ENCODE measurements at places on chromosomes 3 and 15.
A peak's percentile ranks its signal among the peaks of the same experiment; 100 is the strongest.

DNA sequence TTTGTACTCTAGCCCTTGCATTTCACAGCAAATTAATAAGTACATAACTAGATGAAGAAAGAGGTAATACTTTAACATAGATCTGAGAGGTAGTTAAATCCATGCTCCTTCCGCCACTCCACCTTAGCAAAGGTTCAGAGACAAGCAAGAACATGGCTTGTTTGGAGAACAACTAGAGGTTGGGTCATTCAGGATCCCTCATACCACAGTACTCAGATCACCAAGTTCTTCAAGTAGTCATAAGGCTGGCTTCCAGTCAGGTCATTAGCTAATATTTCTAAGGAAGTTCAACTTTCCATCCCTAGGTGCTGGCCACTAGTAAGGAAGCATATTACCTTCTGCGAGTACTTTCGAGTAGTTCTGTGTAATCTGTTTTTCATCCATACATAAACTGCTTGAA is 44.1 kb downstream of the CD200R1 start:
- DNase-seq = peak; percentile 4

GRCh38 chr15:37107071-37107743 is 6.9 kb upstream of the MEIS2 start:
- no peak for DNase-seq

GRCh38 chr3:150899141-150899540 is 6.1 kb downstream of the MINDY4B start:
- DNase-seq = no peak

- DNase-seq = no peak
Measured at GRCh38 chr3:12465836-12466225, 18.4 kb upstream of the TSEN2 start.

- DNase-seq = peak; percentile 91
Measured at GRCh38 chr3:40299721-40300335, 9.7 kb upstream of the EIF1B start.

- no peak for DNase-seq
Measured at GRCh38 chr3:46337911-46338310, 16.0 kb upstream of the CCR2 start.

GRCh38 chr15:46304321-46304720 is 669.5 kb downstream of the SQOR start:
- no peak for DNase-seq

- DNase-seq = no peak
Measured at GRCh38 chr3:126900859-126901540, 81.9 kb upstream of the PLXNA1 start.

DNA sequence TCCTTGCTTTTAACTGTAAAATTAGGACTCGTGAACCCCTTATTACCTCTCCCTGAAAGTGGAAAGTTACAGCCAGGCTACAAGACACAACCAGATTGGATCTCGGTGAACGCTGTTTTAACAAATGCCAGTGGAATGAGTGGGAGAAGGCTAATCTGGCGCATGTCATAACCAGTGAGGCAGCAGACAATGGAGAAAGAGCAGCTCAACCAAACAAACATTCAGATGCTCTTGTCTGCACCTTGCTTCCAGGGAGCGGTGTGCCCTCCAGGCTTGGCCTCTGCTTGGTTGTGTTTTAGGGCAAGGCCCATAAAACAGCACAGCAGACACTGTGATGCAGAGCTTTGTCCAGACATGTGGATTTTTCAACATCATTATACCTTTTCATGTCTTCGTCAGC is 45.9 kb upstream of the ATP1B3 start:
- DNase-seq = no peak

- no peak for DNase-seq
Measured at GRCh38 chr3:126960604-126960995, 22.3 kb upstream of the PLXNA1 start.

- no peak for DNase-seq
Measured at GRCh38 chr3:101814835-101815234, 34.5 kb upstream of the NFKBIZ start.

- DNase-seq = peak; percentile 42
Measured at GRCh38 chr15:90002428-90002844, 1.3 kb downstream of the ZNF710 start.

DNA sequence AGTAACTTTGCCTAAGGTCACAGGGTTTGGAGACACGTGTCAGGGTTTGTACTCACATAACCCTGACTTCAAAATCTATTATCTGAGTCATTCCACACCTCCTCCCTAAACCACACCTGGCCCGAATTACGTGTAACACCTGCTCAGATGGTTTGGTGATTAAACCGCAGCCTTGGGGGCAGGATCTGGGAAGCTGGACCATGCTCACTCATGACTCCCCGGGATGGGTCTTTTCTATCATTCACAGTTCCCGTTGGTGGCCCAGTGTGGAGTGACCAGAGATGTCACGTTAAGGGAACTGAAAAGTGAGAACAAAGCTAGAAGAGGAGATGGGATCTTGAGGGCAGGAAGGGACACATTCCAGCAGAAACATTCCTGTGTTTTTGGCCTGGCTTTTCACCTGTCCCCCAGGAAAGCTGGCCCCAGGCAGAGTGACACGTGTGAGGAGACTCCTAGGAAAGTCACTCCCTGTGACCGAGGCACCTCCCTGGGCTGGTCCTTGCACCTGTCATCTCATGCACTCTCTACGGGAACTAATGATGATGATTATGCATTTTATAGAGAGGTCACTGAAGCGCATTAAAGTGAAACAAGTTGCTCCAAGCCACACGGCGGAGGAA is 75.4 kb upstream of the POMGNT2 start:
- DNase-seq = no peak

DNA sequence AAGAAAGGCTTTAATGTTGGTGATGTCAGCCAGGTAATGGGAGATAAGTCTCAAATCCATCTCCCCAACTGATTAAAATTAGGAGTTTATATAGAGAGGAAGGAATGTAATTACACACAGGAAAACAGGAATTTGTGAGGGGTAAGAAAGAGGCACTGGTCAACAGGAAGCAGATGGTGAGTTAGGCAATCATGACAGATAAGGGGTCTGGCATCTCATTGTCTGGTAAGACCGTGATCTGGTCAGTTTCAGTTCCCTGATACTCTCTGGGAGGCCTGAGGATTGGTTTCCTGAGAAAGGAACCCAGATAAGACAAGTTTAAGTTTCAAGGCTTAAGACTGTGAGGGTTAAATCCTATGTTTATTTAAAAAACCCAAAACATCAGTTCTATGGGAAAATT is 414.7 kb upstream of the ARRDC4 start:
- DNase-seq = no peak

DNA sequence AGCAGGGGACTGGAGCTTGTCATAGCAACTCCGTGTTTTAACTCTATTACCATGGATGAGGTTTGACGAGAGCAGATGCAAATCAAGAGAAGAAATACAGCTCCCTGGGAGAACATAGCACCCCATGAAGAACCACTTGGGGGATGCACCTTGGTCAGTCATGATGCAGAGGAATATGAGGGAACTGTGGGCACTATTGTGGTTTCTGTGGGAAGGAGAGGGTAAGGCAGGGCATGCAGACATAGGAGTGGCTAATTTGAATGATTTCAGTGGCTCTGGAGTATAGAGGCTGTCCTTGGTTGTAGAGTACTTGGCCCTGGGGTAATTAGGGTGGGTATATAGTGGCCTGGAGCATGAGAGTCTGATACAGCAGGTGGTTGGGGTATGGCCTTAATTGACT is 131.9 kb downstream of the EDEM1 start:
- no peak for DNase-seq

DNA sequence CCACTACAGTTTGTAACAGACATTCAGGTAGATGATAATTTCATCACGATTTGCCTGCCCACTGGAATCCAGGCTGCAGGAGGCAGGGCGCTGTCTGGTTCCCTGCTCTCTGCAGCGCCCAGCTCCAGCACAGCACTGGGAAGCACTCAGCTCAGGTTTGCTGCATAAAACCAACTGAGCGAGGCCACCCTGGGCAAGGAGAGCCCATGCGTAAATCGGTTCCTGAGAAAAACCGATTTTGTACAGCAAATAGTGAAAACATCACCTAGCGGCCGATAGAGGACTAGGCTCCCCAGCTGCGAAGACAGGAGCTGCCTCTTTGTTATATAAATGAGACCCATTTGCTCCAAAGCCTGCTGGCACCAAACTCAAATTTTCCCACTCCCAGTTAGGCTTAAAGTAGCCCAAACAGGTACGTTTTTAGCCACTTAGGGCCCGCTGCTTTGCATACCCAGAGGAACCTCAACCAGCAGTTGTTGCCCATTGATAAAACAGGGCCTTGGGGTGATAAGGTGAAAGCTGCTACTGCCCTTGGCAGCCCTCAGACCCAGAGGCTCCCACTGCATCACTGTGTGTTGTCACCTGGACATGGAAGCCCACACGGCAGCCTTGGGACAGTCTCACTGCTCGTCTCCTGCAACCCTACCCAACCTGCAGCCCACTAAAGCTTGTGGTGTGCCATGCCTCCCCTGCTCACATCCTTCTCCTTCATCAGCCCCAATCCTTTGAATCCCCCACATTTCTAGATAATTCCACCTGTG is 47.5 kb downstream of the ALDH1L1 start:
- peak; percentile 49 for DNase-seq

DNA sequence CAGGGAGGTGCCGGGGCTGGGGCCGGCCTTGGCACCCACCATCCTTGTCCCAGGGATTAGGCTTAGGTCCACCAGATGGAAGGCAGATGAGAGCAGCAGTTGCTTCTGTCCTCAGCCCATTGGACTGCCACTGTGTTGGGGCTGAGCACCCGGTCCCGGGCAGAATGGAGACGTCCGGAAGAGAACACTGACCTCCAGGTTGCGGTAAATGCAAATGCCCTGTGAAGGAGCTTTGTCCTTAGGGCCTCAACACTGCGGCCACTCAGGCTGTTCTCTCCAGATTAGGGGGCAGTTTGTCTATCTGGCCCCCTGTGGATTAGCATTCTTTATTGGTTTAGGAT is at the start of gene SERINC4:
SERINC4 (minus strand) TSS at position 276 of the 341 bp plus-strand sequence; CDS start at position 42, 234 bp downstream.
- DNase-seq = no peak

DNA sequence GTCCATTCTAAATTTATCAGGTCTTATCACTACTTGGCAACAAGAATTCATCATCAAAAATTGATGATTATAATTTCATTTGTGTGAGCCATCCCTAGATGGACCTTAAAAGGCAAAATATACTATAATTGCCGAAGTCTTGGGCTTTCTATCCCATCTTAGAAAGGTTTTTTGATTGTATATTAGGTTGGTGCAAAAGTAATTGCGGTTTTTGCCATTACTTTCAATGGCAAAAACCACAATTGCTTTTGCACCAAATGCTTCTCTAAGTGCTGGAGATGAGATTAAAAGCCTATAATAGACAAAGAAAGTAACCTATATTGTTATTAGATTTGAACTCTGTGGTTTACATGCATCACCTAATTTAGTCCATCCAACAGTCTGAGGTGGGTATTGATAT is 612.9 kb downstream of the ZNF385D start:
- DNase-seq = no peak

DNA sequence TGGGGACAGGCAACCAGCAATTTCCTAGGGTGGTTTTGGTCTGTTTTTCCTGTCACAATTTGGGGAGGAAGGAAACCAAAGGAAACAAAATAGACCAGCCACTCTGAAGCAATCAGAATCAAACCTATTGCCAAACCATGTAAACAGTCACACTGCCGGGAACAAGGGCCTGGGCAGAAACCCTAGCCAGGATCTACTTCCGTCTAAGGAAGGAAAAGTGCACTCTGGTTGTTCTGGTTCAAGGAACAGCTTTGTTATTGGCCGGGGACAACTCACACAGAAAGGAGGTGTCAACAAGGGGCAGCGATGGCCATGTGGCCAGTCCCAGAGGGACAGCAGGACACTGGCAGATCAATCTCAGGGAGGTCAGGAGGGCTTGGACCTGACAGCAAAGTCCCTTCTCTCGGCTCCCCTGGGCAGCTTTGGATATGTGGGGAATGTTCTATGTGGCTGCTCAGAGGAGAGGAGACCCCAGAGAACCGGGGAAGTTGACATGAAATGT is 17.5 kb upstream of the RAD18 start:
- DNase-seq = no peak

GRCh38 chr3:113629584-113630421 is 66.6 kb downstream of the USF3 start:
- DNase-seq = no peak

- peak; percentile 37 for DNase-seq
Measured at GRCh38 chr15:81087066-81087465, 47.0 kb upstream of the CFAP161 start.

GRCh38 chr3:194119831-194120590 is 15.9 kb upstream of the HES1 start:
- no peak for DNase-seq

GRCh38 chr15:27741226-27741860 is 357.8 kb downstream of the OCA2 start:
- DNase-seq = no peak

GRCh38 chr3:184591789-184592188 is 30.2 kb downstream of the EPHB3 start:
- DNase-seq = no peak

DNA sequence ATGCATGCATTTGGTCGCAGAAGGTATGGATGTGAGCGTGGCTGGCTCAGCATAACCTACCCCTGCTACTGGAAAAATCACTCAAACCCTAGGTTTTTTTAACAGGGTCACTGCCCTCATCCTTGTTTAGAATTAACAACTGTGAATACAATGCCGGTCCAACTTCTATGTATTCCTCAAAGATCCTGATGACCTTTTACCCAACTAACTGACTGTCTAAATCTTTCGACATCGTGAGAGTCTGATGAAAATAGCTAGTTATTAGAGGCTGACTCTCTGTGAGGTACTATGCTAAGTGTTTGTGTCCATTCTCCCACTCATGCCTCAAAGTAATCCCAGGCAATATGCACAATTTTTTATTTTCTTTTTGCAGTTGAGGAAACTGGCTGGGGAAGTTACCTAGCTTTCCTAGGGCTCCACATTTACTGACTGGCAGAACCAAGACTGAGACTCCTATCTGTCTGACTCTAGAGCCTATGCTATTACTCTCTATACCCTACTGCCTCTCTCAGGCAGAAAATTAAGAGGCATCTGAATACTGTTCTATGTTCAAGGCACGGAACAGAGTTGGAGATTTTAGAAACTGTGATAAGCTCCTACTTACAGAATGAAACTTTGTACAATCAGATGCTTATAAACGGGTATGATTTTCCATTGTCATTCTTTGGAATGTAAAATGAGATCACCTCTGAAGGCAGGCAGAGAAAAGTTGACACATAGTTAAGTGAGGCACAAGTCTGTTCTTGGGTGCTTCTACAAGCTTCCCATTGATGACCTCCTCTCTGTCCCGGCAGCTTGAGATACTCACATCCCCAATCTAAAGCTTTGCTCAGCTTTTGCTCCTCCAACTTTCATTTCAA is 56.4 kb downstream of the FILIP1L start:
- DNase-seq = peak; percentile 48

- DNase-seq = no peak
Measured at GRCh38 chr15:76208786-76209424, 102.4 kb downstream of the ETFA start.

DNA sequence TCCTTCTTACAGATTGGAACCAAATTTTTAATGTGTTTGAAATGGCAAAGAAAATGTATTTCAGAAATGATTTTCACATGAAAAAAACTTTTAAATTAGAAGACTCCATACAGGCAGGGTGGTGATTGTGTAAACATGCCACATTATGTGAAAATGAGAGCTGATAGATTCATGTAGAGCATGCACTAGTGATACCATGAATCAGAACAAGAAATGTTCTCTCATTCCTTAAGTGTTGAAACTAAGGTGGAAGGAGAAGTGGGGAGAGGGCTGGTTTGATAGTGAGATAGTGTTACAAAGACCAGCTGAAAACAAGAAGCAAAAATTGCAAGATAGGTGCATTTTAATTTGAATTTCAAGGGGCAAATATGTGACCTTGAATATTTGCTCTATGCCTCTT is 100.3 kb downstream of the CCNL1 start:
- no peak for DNase-seq

All from choroid plexus epithelial cell (primary cell).